ENCODE measurements at places on chromosomes 16 and 17.

DNA sequence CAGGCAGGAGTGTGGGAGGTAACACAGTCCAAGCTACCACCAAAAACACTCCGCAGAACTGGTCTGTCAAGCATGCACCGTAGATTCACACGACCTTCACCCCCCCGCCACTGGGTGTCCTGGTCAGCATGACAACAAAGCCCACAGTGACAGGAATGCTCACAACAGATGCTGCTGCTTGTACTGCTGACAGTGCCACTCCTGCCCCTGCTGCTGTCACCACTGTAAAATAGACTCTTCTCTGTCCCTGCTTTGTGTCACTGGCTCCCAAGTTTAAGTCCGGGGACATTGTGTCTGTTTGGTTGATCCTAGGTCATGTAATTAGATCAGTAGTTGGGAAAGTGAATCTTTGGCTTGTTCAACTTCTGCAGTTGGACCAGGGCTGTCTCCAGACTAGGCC lies 7.0 kb upstream of the ODF4 start:
- DNase-seq: no peak

DNA sequence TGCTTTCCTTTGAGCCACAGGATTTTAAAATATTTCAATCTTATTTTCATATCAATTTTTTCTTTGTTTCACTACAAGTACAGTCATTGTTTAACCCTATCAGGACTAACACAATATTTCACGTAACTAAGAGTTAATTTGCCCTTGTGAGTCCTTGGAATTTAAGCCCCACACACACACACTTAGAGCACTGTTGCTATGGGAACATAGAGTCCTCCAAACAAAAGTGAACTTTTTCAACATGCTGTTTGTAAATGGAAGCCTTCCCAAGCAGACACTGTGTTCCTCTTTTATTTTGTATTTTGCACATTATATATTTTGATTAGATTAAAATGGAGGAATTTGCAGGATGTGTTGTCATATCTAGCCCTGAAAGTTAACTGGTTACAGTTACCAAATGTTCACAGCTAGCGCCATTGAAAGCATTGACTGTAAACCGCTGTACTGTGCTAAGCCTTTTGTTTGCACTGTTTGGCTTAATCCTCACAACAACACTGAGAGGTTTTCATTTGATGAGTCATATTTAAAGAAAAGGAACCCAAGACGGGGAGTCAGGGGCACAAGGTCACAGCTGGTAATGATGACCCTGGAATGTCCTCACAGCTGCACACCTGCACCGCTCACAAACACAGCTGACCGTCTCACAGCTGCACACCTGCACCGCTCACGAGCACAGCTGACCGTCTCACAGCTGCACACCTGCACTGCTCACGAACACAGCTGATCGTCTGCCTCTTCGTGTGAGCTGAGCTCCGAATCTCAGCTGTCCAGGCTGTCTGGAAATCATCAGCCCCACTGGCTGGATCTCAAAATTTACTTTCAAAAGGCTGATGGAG lies 6.3 kb downstream of the HSBP1 start:
- no peak for DNase-seq

- no peak for DNase-seq
Observed at GRCh38 chr16:30600215-30600614, 10.0 kb downstream of the ZNF689 start.

GRCh38 chr16:58509256-58510096 lies 5.8 kb upstream of the SETD6 start:
- no peak for DNase-seq

- DNase-seq: no peak
Observed at GRCh38 chr17:66268247-66268927, 34.0 kb upstream of the PRKCA start.

- DNase-seq: peak; percentile 85
Observed at GRCh38 chr17:77882481-77883212, 75.9 kb upstream of the TNRC6C start.

- DNase-seq: no peak
Observed at GRCh38 chr16:26816266-26816665, 250.5 kb upstream of the C16orf82 start.

DNA sequence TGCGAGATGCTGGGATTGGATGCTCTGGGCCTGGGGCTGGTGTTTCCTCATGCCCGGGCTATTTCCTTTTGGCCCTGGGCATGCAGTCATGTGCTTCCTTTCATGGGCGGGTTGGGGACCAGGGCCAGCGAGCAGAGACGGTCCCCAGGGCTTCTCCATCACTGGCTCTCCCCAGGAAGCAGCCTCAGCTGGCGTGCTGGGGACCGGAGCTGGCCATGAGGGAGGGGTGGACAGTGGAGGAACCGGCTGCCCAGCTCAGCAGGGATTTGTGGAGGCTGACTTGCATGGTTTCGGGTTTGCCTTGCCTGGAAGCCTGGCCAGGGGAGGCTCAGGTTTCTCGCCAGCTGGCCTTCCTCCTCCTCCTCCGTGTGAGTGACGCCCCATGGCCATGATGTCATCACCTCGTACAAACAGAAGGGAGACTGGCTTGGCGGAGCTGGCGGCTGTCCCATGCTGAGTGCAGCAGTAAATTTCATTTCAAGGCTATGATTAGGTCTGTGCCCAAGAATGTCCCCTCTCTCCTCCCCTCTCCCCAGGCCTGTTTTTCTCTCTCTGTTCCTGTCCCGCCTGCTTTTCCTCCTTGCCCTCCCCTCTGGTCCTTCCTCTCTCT lies 8.9 kb upstream of the TIMP2 start:
- no peak for DNase-seq

GRCh38 chr16:79714440-79714839 lies 113.9 kb upstream of the MAF start:
- DNase-seq: no peak

- DNase-seq: no peak
Observed at GRCh38 chr17:42784811-42785592, 4.6 kb downstream of the WNK4 start.

DNA sequence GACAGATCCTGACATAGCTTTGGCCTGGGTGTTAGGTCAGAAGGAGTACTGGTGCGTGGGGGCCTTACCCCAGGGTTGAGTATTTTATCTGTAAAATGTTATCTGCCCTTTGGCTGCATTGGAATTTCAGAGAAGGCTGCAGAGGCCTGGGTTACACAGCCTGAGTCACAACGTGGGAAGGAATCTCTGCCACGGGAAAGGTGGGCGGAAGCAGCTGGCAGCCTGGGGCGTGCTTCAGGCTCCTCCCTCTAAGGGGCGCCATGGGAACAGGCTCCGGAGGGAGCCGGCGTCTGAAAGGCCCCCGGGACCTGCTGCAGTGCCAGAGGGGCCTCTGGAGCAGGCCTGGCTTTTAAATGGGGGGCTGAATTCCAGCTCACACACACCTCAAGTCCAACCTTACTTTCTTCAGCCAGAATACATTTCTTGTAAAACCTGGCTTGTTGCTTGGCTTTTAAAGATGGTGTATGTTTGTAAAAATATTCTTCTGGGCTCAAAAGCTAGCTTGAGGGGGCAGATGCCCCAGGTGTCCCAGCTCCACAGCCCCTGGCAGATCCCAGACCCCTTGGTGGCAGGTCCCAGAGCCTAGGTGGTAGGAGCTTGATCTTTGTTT lies 142.2 kb downstream of the RAB11FIP4 start:
- no peak for DNase-seq

GRCh38 chr16:30356401-30357084 lies 1.4 kb upstream of the CD2BP2 start:
- no peak for DNase-seq

GRCh38 chr16:57192720-57193486 lies 6.8 kb downstream of the RSPRY1 start:
- DNase-seq: no peak

- DNase-seq: no peak
Observed at GRCh38 chr17:68318103-68318991, 27.1 kb downstream of the ARSG start.

DNA sequence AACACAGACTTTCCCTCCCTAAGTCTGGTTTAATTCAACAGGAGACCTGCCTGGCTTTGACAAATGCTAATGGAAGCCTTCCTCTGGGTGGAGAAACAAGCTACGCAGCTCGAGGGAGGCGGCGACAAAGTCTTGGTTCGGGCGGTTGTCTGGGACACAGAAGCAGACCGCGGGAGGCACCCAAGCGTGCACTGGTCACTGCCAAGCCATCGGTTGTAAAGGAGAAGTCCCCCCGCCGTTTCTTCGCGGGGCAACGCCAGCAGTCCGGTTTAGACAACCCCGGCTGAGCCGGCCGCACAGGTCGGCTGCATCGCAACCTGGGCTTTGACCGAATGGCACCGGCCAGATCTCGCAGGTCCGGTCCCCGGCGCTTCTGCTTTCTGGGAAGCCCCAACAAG lies 586 bp downstream of the GLYR1 start:
- no peak for DNase-seq

DNA sequence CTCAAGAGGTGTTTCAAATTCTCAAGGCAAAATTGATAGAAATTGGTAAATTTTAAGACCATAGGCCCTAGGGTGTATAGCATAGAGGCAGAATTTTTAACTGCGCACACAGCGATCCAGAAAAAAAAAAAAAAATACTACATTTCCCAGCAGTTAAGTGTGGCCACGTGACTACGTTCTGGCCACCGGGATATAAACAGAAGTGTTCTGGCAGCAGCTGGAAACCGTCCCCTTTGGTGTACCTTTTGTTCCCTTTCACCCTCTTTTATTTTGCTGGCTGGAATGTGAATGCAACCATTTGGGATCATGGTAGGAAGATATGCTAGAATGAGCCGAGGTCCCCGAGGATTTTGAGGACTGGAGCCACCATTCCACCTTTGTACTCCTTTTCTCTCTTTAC lies 52.7 kb upstream of the AKAP1 start:
- no peak for DNase-seq

GRCh38 chr17:75418531-75418930 lies 13.1 kb upstream of the GRB2 start:
- no peak for DNase-seq

DNA sequence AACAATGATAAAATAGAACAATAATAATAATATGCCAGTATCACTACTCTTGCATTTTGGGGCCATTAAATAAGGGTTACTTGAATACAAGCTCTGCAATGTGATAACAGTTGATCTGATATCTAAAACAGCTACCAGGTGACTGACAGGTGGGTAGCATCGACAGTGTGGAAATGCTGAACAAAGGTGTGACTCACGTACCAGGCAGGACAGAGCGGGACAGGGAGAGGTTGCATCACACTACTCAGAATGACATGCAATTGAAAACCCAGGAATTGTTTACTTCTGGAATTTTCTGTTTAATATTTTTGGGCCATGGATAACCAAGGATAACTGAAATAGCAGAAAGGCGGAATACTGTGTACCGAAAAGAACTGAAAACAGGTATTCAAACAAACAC lies 15.8 kb upstream of the ZNF19 start:
- DNase-seq: no peak

GRCh38 chr16:73321853-73322252 lies 273.9 kb upstream of the ZFHX3 start:
- DNase-seq: no peak

DNA sequence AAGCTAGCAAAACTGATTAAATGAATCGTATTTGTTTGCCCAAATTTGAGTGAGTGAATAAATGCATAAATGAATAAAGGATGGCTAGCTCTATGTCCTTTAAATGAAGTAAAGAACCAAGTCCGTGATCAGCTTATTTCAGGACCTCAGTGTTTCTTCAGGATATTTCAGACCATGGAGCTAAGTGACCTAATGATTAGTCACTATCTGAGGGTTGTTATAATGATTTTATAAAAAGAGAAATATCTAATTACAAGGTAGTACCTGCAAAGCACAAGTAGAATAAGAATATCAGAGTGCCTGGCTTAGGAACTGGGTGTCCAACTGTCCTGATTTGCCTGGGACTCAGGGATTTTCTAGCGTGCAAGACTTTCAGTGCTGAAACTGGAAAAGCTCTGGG lies 12.5 kb downstream of the KCNJ2 start:
- no peak for DNase-seq

DNA sequence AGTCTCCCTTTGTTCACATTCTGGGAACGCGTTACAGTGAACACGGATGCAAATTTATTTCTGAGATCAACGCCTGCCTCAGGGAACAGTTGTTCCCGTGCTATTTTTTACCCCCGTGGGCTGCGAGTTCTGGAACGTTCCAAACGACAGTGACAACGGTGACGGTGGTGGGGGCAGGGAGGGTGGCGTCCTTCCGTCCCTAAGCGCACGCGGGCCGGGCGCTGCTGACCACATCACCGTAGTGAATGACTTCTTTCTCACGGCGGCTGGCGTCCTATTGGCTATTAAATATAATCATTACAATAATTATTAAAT lies 45.1 kb upstream of the SSTR5 start:
- DNase-seq: no peak

GRCh38 chr17:1038459-1039122 lies 41.7 kb downstream of the TIMM22 start:
- no peak for DNase-seq

GRCh38 chr17:42167807-42168206 lies 13.0 kb upstream of the RAB5C start:
- DNase-seq: no peak

DNA sequence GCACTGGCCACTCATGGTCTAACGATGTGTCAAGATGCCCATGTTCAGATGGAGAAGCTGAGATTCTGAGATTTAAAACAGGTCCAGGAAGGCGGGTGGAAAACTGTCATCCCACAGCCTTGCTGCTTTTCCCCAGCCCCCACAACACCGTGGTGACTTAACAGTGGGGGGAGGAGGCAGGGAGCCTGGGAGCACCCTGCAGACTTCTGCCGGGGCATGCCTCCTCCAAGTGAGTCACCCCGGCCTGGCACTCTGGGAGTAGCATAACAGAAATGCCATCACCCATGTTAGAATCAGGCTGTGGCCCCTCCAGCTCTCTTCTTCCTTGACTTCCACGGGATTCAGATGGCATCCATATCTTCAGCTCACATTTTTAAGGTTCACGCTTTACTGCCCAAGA lies 164.8 kb downstream of the CBLN1 start:
- DNase-seq: no peak

DNA sequence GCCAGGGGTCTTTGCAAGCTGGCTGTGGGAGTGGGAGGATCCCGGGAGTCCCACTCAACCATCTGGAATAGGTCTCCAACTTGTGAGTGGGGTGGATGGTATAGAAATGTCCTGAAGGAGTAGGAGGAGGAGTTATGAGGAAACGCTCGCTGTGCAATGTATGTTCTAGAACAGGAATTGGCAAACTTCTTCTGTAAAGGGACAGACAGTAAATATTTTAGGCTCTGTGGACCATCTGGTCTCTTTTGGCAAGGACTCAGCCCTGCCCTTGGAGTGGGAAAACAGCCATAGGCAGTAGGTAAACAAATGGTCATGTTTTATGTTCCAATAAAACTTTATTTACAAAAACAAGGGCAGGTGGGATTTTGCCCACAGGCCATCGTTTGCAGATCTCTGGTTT lies 149.2 kb downstream of the NPIPB5 start:
- no peak for DNase-seq

GRCh38 chr17:10048629-10049350 lies 143.7 kb upstream of the RCVRN start:
- DNase-seq: no peak

- no peak for DNase-seq
Observed at GRCh38 chr17:81457917-81458555, 54.6 kb downstream of the ACTG1 start.

GRCh38 chr17:67602444-67602843 lies 115.3 kb upstream of the NOL11 start:
- no peak for DNase-seq

DNA sequence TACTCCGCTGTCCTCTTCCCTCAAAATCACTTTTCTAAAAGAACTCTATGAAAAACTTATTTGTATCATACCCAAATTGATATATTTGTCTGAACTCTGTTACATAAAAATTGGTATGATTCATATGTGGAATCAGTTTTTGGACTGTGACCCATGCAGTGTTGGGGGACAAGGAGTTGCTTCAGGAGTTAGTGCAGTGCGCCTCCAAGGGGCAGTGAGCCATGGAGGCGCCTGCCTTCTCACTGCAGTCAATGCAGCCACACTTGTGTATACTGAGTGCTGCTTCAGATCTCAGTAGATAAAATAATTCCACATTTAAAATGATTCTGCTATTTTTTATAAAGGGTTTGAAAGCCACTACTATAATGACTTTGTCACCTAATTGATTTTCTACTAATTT lies 32.5 kb downstream of the DGKE start:
- no peak for DNase-seq
